ENCODE measurements at places on chromosomes 1 and 21.

- DNase-seq, result no peak
Measured at GRCh38 chr21:16928439-16928838, 584.4 kb upstream of the CXADR start.

DNA sequence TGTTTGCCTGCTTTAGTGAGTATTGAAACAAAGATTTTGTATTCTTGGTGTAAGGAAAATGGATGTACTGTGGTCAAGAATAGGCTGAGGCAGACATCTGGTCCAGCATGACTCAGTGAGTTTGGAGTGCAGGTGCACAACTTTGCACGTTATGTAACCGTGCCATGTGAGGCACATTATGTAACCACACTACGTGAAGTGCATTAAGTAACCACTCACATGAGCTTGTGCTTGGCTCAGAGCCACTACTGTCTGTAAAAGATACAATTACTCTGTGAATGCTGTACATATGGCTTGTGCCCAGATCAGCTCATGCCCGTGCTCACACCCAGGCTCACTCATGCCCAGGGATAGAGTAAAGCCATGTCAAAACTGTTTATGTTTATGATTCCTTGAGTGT, 216.8 kb downstream of the CTH start:
- no peak for DNase-seq

DNA sequence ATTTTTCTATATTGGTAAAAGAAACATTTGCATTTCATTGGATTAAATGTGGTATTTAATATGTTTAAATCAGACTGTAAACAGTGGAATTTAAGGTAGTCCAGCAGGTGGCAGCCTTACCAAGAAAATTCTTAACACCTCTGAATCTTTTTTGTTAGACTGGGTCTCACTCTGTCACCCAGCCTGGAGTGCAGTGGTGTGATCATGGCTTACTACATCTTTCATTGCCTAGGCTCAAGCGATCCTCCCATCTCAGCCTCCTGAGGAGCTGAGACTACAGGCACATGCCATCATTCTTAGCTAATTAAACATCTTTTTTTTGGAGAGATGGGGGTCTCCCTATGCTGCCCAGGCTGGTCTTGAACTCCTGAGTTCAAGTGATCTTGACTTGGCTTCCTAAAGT, 98.8 kb downstream of the RABGAP1L start:
- DNase-seq, result no peak

DNA sequence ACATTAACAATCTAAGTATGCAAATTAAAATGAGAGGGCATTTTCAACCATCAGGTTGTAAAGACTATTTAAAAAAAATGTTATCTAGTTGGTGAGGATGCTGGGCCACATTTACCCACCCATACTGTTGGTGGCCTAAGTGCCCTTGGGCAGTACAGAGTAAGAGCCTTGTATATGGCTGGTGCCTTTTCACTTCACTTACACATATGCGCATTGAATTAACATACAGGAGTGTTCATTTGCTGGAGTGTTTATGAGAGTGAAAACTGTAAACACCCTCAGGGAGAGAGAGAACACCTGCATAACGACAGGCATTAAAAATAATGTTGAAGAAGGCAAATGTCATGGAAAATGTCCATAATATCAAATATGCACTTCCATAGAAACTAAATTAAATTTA, 427.1 kb downstream of the PCP4 start:
- no peak for DNase-seq

DNA sequence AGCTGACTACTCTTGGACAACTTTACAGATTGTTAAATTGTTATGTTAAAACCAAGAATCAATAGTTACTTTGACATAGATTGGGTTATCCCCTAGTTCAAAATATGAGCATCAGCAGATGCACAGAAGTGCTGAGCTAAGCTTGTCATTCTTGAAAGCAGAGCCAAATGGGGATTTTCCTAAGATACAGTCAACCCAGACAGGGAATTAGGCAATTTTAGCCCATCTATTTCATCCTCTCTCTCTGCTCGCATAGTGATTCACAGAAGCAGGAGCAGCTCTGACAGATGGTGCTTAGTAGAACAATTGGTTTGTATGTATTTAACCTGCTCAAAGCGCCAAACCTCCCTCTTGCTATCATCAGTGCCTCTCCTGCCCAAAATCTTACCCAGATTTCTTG, 27.9 kb upstream of the PRRC2C start:
- DNase-seq, result no peak
